Stimulated activated CD4-positive, alpha-beta T cell treated with anti-CD3 and anti-CD28 coated beads, Interleukin-1b, Interleukin-23, amount 100 ng/mL, for 24 hours (primary cell): ENCODE measurements at places on chromosomes 12 and 14.

GRCh38 chr14:69635981-69636639 lies 24.7 kb downstream of the SUSD6 start:
- no peak for DNase-seq

DNA sequence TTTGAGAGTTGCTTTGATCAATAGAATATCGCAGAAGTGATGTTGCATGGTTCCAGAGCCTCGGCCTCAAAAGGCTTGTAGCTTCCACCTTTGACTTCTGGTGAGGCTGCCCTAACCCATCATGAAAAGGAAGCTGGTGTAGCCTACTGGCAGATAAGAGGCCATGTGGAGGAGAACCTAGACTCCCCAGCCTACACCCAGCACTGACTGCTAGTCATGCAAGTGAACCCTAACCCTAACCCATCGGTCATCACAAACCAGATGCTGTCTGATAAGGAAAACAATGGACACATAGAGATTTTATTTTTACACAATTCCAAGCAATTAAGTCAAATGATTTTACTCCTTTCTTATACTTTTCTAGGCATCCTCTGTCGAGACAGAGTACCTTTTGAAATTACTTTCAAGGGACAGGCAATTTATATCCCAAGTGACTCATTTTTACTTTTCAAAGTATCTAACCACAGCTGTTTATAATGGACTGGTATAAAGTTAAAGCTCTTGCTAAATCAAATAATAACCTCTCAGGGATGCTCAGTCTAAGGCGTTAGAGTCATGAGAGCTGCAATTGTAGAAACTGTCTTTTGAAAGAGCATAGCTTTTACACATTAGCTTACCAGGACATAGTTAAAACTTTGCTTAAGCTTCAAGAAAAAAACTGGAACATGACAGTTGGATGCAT lies 17.6 kb downstream of the PTPRB start:
- DNase-seq = no peak

DNA sequence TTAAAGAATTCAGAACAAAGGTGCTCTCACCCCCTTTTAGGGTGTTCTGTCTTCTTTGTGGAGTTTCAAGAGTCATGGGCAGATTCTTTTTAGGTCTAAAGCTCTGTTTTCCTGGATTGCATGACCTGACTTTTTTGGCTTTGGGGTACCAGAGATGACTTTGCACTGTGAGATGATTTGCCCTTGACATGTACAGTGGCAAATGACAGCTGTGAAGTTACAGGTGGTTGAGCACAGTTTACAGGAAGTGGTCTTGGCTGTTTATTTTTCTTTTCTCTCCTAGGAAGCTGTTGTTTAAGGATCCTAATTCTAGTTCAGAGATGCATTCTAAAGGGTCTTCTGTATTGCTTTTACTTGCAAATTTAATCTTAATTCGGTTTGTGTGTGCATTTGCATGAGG lies 83.8 kb upstream of the METAP2 start:
- DNase-seq = no peak

DNA sequence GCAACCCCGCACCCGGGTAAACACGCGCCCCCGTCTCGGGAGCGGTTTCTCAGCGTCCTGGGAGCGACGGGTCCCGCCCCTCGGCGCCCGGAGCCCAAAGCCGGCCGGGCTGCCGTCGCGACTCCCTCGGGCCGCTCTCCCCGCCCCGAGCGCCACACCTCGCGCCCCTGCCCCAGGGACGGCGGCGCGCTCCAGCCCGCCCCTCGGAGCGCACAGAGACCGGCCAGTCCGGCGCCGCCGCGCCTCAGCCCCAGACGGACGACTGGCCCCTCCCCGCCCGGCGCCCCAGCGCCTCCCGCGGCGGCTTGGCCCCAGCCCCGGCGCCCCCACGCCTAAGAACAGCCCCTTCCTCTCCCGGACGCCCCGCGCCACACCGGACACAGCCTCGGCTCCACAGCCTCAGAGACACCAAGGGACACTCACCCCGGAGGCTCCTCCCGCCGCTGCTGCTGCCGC lies 411 bp downstream of the BTBD7 start:
- DNase-seq = peak; percentile 24

DNA sequence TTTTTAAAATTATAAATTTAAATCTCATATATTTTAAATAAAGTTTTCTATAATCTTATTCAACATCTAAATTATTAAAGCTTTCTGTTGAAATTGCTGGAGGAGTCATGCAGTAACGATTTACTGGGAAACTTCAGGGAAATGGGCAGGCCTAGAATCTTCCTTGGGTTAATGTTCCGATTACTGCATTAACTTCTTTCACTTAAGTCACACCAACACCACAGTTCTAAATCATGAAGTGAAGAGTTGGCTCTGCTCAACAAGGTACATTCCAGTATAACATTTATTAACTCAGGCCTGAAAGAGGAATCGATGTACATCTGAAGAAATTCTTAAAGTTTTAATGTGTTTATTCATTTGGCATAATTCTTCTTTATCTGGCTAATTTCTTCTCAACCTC lies 244.3 kb downstream of the CCER1 start:
- DNase-seq = no peak

DNA sequence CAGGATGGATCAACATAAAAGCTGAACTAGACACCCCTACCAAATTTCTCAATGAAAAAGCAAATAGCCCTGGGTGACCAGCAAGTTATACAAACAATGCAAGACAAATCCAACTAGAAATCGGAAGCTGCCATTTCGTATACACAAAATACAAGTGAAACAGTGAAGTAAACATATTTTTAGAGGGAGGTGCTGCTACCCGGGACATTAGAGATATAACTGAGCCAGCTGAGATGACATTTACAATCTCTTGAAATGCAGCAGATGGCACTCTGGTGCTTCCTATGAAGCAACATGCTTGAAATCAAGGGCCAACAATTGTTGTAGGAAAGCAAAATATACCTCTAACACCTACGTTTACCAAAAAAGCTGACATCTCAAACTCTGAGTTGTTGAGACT lies 25.5 kb downstream of the BDKRB1 start:
- DNase-seq = no peak

GRCh38 chr12:6767353-6768319 lies 1.5 kb downstream of the PTMS start:
- no peak for DNase-seq

- DNase-seq = no peak
These were observed 2.9 kb downstream of the RBM23 start for GRCh38 chr14:22915886-22916521.

DNA sequence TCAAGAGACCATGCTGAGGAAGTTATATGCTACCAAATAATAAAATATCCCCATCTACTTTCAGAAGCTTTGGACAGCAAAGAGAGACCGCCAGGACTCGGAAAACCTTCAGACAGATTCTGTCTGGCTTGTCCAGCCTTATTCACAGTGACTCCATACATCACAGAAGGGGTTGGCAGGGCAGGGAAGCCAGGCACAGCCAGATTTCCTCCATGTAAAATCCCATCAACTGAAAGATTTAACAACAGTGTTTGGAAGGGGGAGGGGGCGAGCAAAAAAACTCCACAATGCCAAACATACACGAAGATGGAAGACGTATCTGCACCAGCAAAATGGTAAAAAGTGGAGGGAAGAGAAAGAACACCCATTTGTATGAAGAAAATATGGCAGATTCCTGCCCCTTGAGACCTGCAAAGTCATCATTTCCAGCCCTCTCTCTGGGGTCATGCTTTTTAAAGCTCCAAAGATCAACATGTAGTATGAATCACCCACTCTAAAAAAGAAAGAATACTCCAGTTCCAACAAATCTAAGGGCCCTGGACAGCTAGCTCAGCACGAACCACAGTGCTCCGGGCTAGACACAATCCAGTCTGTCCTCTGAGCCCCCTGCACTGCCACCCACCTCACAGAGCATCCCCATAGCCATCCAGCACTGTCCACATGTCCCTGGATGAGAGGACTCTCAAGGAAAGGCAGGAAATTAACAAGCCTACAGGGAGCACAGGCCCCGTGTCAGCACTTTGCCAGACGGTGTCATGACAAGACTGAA lies 116.4 kb downstream of the DICER1 start:
- no peak for DNase-seq

DNA sequence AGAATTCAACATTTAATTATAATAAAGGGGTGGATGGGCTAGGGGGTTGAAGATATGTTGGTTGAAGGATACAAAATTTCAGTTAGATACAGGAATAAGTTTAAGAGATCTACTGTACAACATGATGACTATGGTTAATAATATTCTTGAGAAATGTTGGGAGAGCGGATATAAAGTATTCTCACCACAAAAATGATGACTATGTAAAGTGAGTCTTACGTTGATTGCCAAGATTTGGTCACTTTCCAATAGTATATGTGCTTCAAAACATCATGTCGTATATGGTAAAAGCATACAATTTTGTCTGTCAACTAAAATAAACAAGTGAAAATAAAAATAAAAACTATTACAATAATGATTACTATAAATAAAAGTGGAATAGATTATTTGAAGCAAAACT lies 802.0 kb downstream of the C12orf50 start:
- DNase-seq = no peak

DNA sequence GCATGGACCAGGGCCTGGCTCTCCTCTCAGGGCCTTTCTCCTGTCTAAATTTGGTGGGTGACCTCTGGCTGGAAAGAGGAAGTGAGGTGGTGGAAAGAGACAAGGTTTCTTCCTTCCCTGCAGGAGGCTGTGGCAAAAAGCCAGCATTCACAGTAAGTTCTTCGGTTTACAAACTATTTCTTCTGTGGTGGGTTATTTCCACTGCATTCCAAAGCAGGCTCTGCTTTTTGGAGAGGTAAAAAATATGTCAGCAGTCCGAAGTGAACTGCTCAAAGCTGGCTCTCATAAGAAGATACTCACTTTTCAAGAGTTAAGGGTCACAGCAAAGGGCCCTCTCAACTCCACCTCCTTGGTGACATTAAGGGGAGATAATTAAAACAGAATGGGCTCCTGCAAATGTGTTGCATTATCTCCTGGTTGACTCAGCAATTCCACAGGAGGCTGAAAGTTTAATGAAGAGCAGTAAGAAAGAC lies 48.9 kb upstream of the POC1B start:
- DNase-seq = no peak

GRCh38 chr14:100408350-100409002 lies 85.3 kb downstream of the SLC25A47 start:
- DNase-seq = no peak

DNA sequence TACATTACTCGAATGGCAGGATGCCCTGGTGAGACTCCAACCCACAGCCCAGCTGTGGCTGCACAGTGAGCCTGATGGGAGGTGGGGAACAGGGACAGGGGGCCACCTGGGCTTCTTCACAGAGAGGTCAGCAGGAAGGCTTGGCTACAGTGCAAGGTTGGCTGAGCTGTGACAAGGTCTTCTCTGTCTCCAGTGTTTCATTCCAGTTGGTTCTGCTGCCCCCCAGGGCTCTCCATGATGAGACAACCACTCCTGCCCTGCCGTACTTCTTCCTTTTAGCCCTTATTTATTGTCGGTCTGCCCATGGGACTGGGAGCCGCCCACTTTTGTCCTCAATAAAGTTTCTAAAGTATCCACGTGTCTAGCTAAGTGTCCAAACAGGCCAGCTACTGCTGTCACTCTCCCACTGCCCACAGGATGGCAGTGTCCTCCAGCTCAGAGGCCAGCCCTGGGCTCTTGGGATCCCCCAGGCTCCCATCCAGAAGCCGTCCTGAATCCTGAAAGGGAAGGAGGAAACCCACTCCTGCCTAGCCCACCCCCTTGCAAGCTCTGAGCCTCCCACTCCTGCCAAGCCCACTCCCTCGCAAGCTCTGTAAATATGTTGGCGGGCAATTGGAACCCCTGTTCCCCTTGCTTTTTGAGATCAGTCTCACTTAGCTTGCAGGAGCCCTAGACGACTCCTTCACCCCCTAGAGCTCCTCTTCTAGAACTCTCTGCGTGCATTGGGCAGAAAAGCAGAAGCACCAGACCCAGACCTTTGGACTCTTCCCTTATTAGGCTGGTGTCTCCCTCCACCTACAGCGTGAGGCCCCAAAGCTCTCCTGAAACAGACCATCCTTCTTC lies 5.4 kb downstream of the C1QL4 start:
- DNase-seq = no peak

GRCh38 chr14:76855066-76855465 lies 28.9 kb downstream of the LRRC74A start:
- DNase-seq = no peak

DNA sequence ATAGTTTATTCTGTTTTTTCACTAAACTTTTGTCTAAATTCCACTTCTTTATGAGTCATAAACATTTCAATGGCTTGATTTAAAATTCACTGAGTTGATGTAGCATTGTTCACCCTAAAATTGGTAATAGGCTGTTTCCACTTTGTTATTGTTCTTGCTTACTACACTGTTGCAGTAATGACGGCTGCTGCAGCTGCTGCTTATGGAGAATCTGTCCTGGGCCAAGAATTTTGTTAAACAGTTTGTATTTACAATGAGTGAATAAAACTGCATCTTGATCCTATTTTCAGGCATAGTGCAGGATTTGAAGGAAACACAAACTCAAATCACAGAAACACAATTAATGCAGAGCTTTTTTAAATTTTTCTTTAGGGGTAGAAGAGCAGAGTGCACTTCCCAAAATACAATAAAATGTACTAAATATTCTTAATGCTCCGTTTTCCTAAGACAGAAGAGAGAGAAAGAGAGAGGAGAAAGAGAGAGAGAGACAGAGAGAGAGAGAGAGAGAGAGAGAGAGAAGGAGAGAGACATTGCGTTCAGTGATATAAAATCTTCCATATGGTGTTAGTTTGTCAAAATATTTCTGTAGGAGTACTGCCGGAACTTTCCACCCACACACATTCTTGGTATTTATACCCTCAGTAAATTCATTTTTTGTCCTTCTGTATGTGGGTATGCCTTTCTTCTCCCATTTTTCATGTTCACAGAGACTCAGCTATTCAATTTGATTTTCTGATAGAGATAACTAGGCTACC lies 266.4 kb downstream of the LRFN5 start:
- no peak for DNase-seq

GRCh38 chr14:105305791-105306190 lies 5.0 kb upstream of the BRF1 start:
- DNase-seq = no peak

DNA sequence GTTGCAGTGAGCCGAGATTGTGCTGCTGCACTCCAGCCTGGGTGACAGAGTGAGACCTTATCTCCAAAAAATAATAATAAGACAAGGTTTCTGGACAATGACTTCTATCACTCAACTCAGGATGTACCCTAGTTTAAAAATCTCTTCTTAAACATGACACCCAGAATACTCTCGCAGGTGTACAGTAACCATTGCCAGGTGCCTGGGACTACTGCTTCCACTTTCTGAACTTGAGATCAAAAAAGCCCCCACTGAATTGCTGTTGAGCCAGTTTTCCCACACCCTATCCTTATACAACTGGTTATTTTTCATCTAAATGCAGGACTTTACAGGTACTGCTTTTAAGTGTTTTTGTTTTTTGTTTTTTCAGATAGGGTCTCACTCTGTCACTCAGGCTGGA lies 36.3 kb downstream of the BORCS5 start:
- no peak for DNase-seq

- no peak for DNase-seq
These were observed 223.3 kb upstream of the SFSWAP start for GRCh38 chr12:131487388-131488124.

- no peak for DNase-seq
These were observed 3.6 kb upstream of the UBC start for GRCh38 chr12:124917841-124918621.

- DNase-seq = no peak
These were observed 1.4 kb upstream of the PTPRO start for GRCh38 chr12:15320881-15321280.

- no peak for DNase-seq
These were observed 109.0 kb downstream of the PLEKHA5 start for GRCh38 chr12:19238540-19238939.

- no peak for DNase-seq
These were observed 367.1 kb upstream of the MGAT4C start for GRCh38 chr12:86623267-86623666.

- DNase-seq = no peak
These were observed 12.6 kb upstream of the CFAP251 start for GRCh38 chr12:121905746-121906145.

- DNase-seq = no peak
These were observed 24.7 kb upstream of the HDAC7 start for GRCh38 chr12:47844264-47845019.
